Immature natural killer cell (primary cell): ENCODE measurements at places on chromosomes 6 and 20. TPM values are rescaled to one million over a fixed set of nuclear protein-coding genes. Genes with fewer than 3 reads are reported as not detected.

- no peak for DNase-seq
Observed at GRCh38 chr6:71454056-71454455, 165.4 kb downstream of the OGFRL1 start.

DNA sequence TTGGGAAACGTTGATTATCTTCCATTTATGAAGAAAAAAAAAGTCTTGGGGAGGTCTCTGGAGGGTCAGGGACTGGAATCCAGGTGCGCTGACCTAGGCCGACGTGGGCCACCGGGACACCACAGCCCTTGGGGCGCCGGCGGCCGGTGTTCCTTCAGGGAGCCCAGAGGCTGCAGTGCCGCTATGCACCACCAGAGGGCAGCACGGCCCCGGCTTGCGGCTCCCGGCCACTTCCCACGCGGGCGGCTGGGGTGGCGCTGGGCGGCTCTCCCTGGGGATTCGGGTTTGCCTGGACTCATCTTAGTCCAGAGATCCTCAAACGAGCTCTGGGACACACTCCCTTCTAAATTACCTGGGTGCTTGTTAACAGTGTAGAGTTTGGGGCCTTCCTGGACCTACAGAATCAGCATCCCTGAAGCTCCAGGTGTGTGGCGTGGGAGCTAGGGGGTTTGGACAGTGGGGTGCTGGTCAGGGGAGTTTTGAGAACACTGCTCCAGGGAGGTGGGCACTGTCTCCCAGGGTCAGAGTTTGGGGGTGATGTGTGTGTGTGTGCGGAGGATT lies 23.0 kb upstream of the GTSF1L start:
- DNase-seq, result peak; percentile 76

GRCh38 chr6:30493643-30494250 lies 4.4 kb downstream of the HLA-E start:
- DNase-seq, result peak; percentile 56

The HLA-C gene
- polyA plus RNA-seq, result 2,339 TPM

- peak; percentile 17 for DNase-seq
Observed at GRCh38 chr6:137884149-137884909, 17.3 kb downstream of the TNFAIP3 start.

The CALHM6 gene
- polyA plus RNA-seq, result 26.5 TPM

- no peak for DNase-seq
Observed at GRCh38 chr6:30443657-30444450, 45.5 kb upstream of the HLA-E start.

GRCh38 chr6:161622779-161623178 lies 348.9 kb upstream of the AGPAT4 start:
- no peak for DNase-seq

- DNase-seq, result no peak
Observed at GRCh38 chr6:74925683-74926082, 280.2 kb downstream of the COL12A1 start.

- no peak for DNase-seq
Observed at GRCh38 chr20:63542031-63542559, 4.9 kb upstream of the PTK6 start.

The PERP gene
- polyA plus RNA-seq, result not detected

DNA sequence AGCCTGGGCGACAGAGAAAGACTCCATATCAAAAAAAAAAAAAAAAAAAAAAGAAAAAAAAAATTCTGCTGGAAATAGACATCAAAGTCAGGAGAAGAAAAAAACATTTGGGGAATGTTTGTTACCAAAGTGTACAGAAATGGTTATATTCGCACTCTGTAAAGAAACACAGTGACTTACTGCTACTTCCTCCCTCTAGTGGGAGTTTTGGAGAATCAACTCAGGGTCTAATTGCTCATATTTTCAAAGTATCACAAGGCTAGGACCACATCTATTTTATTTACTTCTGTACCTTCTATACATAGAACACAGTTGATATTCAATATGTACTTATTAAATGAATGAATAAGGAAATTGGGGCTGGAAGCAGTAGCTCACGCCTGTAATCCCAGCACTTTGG lies 24.4 kb downstream of the ARG1 start:
- no peak for DNase-seq

GRCh38 chr6:109978174-109979032 lies at the start of gene GPR6:
Gene GPR6, plus strand, starts transcription at chr6:109978311. Its CDS starts 802 bp downstream, at chr6:109979113.
- DNase-seq, result peak; percentile 37

The F13A1 gene
- polyA plus RNA-seq, result 16.0 TPM

DNA sequence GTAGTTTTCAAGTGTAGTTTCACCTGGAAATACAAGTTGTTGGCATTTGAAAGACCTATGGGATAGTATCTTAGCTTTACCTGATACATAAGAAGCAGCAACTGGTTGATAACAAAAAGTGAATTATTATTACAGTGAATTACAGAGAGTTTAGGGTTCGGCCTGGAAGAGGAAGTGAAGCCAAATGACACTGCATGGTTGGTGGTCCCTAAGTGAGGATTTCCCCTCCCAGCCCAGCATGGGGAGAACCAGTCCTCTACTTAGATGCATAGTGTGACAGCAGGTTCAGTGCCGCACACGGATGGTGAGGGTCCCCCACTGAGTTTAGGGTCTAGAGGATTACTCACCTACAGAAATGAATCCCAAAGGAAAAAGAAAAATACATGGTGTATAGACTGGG lies 18.1 kb downstream of the HLA-DPB1 start:
- no peak for DNase-seq

The TAAR6 gene
- polyA plus RNA-seq, result not detected

- peak; percentile 58 for DNase-seq
Observed at GRCh38 chr6:13273931-13274706, 54.2 kb downstream of the TBC1D7 start.

- DNase-seq, result no peak
Observed at GRCh38 chr20:20343932-20344331, 24.0 kb upstream of the INSM1 start.

DNA sequence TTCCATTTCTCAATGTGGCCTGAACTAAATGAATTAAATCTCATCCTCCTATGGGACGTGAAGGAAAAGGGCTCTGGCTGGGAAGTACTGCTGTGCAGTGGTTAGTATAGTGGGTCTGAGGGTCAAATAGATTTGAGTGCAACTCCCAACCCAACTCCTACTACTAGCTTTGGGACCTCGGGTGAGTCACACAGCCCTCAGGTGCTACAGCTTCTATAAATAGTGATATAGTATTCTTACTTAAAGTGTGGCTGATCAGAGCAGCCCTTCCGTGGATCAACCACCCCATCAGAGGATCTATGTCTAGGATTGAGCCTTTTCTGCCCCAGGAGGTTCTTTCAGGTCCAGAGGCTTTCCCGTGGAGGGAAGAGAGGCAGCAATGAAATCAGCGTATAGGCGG lies 904 bp upstream of the UST start:
- DNase-seq, result no peak

The DSP gene
- not detected for polyA plus RNA-seq

DNA sequence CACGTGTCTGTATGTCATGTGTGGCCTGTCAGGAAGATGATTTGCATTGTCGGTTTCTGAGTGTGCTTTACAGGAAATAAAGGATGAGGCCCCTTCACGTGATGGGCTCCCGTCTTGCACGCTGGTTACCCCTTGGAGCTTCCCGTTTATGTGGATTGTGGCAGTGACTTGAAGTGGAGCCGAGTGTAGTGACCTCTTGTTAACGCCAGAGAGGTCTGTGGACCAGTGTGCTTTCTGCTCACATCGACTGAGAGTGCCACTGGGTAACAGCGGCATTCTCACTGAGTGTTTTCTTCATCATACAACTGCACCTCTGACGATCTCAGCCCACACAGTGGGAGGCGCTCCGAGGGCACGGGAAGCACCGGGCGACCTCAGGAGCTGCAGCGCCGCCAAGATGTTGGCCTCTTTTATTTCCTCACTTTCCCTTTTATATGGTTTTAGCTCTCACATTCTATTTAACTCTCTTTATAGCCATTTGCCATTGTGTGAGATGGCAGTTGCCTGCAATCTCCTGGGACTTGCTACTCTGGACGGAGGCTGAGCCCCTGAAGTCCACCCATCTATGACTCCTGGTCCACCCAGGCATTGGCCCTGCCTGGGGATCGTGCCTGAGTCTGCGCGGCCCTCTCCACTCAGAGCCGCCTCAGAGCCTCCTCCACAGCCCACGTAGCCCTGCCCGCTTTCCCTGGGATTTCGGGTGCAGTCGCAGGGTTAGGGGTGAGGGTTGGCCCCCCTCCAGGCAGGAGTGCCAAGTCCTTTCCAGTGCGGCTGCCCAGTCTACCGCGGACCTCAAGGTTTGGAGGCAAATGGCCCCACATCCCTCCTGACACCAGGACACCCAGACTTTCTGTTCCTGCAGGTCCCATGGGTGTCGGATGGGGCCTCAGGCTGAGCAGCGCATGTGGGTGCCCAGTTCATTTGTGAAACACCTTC lies 238.9 kb downstream of the ERMARD start:
- DNase-seq, result peak; percentile 49

DNA sequence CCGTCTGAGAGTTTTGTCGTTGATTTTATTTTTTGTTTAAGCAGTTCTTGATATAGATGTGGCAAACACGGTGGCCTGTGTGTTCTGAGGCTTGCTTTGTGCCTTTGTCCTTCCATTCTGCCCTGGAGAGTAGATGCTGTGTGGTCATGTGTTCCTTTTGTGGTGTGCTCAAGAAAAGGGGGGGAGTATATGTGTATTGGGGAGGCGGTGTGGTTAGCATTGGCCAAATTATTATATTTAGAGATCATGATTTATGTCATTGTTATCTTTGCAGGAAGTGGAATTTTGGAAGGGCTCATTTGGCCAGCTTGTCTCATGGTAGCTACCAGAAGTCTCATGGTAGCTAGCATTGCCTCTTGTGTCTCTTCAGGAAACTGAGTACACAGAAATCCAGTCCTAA lies 16.4 kb downstream of the RREB1 start:
- DNase-seq, result no peak

The C2 gene
- not detected for polyA plus RNA-seq

GRCh38 chr6:379410-380181 lies 12.0 kb upstream of the IRF4 start:
- peak; percentile 22 for DNase-seq

The UBE2C gene
- polyA plus RNA-seq, result not detected

- DNase-seq, result no peak
Observed at GRCh38 chr6:116726947-116727346, 38.6 kb downstream of the FAM162B start.

The BRD2 gene
- polyA plus RNA-seq, result 119 TPM

- no peak for DNase-seq
Observed at GRCh38 chr20:52754366-52754765, 217.8 kb upstream of the TSHZ2 start.

DNA sequence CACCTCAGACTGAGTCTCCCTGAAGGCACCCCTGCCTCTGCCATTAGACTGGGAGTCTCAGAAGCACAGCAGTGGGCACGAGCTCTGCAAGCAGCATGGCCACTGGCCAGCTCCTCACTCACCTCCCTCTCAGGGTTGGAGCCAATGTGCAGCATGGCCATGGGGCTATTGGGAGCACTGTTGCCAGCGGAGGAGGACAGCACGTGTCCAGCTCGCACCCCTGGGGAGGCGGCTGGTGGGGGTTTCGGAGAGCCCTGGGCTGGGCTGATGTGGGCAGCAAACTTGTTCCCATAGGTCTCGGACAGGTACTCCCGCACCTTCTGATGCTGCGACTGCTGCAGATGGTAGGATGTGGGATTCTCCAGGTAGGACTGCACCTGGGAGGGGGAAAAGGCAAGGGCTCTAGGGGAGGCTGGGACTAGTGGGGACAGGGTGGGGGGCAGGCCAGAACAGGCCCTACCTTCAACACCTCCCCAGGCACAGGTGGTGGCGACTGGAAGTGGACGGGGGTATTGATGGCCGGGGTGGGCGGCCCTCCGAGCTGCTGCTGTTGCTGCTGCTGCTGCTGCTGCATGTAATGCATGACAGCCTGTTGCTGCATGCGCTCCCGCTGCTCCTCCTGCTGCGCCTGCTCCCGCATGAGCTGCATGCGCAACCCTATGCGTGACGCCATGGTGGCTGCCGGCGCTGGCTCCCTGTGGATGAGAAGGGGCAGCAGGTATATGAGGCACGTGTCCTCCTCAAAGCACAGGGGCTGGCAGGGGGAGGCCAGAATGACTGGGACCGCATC lies 44.7 kb downstream of the TFEB start:
- no peak for DNase-seq

The TEAD3 gene
- polyA plus RNA-seq, result not detected

The VPS16 gene
- 76.5 TPM for polyA plus RNA-seq

DNA sequence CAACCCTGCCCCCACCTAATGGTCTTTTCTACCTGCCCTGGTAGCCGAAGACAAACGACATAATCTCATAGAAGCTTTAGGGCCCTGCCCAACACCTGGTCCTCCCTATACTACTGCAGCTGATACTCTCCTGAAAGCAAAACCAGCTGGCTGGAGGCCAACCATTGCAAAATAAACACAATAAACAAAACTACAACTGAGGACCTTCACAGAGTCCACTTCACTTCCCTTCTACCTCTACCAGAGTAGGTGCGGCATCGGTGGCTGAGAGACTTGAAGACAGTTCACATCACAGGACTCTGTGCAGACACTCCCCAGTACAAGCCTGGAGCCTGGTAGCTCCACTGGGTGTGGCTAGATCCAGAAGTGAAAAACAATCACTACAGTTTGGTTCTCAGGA lies 476.2 kb downstream of the MMUT start:
- DNase-seq, result no peak

DNA sequence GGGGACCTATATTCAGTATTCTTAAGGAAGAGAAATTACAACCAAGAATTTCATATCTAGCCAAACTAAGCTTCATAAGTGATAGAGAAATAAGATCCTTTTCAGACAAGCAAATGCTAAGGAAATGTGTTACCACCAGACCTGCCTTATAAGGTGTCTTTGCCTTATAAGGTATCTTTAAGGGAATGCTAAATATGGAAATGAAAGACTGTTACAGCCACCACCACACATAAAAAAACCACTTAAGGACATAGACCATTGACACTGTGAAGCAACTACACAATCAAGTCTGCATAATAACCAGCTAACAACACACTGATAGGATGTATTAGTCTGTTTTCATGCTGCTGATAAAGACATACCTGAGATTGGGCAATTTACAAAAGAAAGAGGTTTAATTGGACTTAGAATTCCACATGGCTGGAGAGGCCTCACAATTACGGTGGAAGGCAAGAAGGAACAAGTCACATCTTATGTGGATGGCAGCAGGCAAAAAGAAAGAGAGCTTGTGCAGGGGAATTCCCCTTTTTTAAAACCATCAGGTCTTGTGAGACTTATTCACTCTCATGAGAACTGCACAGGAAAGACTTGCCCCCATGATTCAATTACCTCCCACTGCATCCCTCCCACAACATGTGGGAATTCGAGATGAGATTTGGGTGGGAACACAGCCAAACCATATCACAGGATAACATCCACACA lies 119.2 kb upstream of the LAMA2 start:
- no peak for DNase-seq

DNA sequence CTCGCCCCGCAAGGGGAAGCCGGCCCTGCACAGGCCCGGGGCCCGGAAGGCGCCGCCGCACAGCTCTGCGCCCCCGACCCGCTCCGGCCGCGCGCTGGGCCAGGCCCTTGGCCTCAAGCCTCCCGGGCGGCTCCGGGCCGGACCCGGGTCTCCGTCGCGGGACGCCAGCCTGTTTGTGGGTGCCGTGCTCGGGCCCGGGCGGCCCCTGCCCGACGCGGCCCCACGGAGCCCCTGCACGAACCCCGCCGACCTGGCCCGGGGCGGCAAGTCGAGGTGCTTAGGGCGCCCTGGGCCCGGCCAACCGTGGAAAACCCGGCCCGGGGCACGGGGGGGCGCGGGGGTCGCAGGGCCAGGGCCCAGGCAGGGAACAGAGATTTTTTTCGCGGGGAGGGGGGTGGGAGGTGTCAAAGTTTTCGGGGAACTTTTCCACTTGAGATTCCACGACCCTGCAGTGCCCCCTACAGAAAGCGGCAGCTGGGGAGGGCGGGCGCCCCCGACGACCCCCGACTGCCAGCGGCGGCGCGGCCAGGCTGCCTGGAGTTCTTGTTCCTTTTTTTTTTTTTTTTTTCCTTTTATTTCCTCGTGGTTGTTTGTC lies 805 bp upstream of the STX16 start:
- peak; percentile 50 for DNase-seq

- peak; percentile 69 for DNase-seq
Observed at GRCh38 chr20:31661625-31662371, 24.1 kb downstream of the COX4I2 start.

The BACH2 gene
- polyA plus RNA-seq, result 8.1 TPM
